ENCODE measurements at places on chromosomes 5 and 9.

DNA sequence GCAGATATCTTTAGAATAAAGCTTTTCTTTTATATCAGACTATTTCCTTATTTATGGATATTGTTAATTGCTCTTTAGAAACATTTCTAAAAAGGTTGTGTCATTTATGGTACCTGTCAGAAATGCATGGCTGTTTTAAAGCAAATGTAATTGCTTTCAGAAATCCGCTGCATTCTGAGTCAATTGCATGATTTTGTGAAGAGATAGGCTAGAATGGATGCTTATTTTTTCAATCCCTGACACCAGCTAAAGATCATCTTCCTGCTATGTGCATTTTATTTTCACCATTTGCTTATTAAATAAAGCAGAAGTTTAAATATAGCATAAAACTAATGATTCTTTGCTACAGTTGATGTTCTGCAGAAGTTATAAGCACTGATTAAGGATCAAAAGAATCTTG is 170.2 kb upstream of the C9orf72 start:
- no peak for DNase-seq

- no peak for DNase-seq
Observed at GRCh38 chr9:36074870-36075532, 38.3 kb downstream of the RECK start.

GRCh38 chr5:167284222-167284890 is 1007.1 kb upstream of the WWC1 start:
- DNase-seq = no peak

GRCh38 chr9:1535051-1535450 is 480.1 kb upstream of the SMARCA2 start:
- no peak for DNase-seq

- DNase-seq = peak; percentile 18
Observed at GRCh38 chr5:57175551-57176309, 1.9 kb downstream of the GPBP1 start.

- no peak for DNase-seq
Observed at GRCh38 chr5:80577707-80578106, 7.6 kb upstream of the ANKRD34B start.

- DNase-seq = no peak
Observed at GRCh38 chr5:53151713-53152458, 42.3 kb upstream of the MOCS2 start.

- DNase-seq = no peak
Observed at GRCh38 chr9:20929276-20929675, 102.2 kb downstream of the HACD4 start.

- DNase-seq = no peak
Observed at GRCh38 chr5:110055302-110055701, 365.6 kb downstream of the MAN2A1 start.

- DNase-seq = no peak
Observed at GRCh38 chr5:98179791-98180755, 593.4 kb upstream of the RGMB start.

- DNase-seq = no peak
Observed at GRCh38 chr5:141338538-141339306, at the start of gene PCDHGA2. PCDHGA2 (plus strand) TSS chr5:141338760.

- no peak for DNase-seq
Observed at GRCh38 chr5:154138701-154139100, 51.8 kb upstream of the GALNT10 start.

DNA sequence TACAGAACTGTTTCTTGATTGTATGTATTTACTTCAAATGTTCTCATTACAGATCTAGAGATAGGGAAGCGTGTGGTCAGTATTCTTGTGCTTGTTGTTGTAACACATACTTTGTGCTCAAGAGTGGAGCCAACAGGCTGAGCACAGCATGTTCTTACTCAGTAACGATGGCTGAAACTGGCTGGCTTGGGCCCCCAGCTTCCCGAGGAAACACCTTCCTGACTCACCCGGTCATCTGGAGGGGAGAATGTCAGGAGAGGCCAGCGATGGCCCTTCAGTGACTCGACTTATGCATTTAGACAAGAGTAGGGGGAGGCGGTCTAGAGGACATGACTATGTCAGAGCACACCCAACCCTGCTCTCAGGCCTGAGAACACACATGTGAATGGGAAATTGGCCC is 25.6 kb downstream of the ZNF474 start:
- DNase-seq = no peak

DNA sequence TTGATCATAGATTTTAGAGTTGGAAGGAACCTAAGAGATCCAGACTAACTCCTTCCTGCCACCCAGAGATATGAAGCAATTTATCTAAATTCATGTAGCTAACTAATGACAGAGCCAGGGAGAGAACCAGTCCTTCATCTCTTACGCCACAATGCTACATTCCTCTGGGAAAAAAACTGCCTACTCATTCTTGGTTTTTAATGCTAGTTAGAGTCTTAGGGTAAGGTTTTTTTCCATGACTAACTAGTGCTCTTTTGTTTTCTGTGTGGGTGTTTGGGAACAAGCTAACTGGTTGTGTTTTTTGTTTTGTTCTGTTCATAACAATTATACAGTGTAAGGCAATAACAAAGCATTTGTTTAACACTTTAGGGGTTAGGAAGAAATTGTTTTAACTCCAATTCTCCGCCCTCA is 52.4 kb downstream of the SLC44A1 start:
- no peak for DNase-seq

- DNase-seq = no peak
Observed at GRCh38 chr9:128033609-128034008, 33.5 kb downstream of the NAIF1 start.

- DNase-seq = no peak
Observed at GRCh38 chr5:61783481-61783880, 451.4 kb downstream of the ZSWIM6 start.

GRCh38 chr9:93949694-93950449 is 5.3 kb downstream of the BARX1 start:
- DNase-seq = no peak

DNA sequence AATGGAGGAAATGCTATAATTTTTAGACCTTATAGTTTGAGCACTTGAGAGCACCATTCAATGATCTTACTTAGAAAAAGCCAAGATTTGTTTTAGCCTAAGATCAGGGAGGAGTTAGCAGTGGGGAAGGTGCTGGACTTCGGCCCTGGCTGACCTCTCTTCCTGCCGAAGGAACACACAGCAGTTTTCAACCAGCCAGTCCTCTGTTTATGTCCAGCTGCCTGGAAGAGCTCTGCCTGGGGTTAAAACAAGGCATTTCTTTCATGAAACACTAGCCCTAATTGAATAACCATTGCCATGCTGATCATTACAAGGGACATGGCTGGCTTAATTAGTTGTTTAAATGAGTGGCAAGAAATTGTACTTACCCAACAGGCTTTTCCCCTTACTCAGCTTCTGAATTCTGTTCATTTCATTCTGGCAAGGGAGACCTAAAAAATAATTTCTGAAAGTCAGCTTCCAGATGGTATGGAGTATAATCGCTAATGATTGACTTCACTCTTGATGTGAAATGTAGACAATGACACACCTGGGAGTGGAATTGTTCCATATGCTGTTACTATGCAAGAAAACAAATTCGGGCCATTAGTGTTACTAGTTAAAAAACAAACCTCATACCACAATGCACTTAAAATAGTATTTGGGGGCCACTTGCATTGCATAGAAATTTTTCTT is 514.2 kb downstream of the SPOCK1 start:
- DNase-seq = no peak

GRCh38 chr9:18666348-18666747 is 192.4 kb downstream of the ADAMTSL1 start:
- no peak for DNase-seq

DNA sequence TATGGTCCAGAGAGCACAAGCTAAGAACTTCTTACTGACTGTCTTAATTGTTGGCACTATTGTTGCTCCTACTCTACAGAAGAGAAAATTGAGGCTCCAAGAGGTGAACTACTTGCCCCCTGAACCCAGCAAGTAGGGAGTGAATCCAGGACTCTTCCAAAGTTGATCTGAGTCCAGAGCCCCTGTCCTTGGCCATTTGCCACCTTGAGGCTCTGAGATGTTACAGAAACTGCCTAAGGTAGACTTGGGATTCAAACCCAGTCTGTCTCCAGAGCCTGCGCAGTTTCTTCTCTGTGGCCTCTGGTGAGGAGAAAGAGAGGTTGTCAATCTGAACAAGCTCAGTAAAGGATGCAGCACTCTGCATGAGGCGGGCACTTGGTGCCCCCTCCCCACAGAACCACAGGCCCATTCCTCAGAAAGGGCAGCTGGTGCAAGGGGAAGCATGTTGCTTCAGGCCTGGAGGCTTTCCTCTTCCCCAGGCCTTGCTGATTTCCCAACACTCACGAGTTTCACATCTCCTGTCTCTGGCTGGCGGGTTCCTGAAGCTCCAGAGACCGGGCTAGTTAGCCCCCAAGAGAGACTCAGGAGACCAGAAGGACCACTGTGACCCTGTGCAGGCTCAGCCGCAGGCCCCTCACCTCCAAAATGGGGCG is 2.9 kb upstream of the LCP2 start:
- no peak for DNase-seq

DNA sequence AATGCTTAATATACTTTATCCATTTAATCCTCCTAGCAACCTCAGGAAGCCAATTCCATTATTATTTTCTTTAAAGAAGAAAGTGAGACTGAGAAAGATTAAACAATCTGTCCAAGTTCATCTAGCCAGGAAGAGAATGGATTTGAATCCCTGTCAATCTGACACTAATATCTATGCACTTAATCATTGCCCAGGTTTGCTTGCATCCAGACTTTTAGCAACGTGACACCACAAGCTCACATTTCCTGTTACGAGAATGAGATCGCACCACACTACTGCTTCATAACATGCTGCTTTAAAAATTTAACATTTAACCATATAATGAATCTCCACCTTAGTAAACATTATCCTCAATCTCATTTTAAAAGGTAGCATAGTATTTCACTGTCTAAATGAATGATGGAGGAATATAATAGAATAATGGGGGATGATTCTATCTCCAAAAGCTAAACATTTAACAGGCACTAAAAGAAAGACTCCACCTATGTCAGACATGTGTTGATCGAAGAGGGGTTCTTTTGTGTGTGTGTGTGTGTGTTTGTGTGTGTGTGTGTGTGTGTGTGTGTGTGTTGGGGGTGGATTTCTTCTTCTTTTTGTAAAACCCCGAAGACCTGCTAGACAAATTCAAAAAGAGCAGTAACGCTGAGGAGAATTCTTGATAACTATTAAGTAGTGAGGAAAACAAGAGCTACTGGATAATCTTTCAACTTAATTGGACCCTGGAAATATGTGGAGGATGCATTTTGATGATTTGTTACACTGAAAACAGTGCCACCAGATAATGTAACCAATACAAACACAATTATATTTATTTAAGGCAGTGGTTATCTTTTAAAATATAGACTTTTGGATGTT is 138.7 kb upstream of the NR3C1 start:
- DNase-seq = no peak

GRCh38 chr5:34599471-34600117 is 56.5 kb upstream of the RAI14 start:
- no peak for DNase-seq

DNA sequence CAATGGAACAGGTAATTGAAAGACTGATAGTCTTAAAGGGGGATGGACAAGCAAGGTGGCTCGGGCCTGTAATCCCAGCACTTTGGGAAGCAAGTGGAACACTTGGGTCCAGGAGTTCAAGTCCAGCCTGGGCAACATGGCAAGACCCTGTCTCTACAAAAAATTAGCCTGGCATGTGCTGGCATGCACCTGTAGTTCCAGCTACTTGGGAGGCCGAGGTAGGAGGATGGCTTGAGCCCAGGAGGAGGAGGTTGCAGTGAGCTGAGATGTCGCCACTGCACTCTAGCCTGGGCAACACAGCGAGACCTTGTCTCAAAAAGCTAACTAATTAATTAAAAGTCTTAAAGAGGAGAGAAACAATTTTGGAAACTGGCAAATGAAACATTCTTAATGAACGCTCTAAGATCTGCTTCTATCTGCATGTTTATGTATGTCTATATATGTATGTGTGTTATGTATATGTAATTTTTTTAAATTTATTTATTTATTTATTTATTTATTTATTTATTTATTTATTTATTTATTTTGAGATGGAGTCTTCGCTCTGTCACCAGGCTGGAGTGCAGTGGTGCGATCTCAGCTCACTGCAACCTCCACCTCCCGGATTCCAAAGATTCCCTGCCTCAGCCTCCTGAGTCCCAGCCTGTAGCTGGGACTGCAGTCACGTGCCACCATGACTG is 80.6 kb downstream of the SFXN1 start:
- no peak for DNase-seq

DNA sequence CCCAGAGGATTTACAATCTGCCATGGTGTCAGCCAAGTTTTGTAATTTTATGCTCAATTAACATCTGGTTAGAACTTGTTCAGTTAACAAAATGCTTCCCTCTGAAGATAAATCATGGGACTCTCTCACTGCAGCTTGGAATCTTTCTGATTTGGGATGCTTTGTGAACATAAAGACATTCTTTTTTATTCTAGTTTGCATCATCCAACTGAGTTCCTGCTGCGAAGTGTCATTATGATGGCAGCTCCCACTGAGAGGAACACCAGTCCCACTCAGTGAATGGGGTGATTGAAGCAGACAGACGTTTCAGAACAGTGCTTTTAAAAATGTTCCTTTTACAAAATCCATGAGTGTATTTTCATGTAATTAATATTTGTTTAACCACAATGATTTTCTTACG is 863.8 kb downstream of the TLE4 start:
- no peak for DNase-seq

DNA sequence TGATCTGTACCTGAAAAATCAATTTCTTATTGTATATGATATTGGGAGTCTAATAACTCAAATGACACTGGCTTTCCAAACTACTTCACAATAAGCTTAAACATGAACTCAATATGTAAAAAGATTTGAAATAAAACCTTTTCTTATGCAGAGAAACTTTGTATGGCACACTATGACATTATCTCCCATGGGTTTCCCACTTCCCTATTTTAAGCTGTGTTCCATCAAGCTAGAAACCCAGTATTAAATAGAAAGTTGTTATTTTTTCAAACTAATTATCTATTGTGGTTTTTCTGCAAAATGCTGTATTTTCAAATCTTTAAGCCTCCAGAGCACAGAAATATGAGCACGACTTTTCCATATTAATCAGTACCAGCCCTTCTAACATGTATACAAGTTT is 174.7 kb downstream of the NFIB start:
- DNase-seq = no peak

DNA sequence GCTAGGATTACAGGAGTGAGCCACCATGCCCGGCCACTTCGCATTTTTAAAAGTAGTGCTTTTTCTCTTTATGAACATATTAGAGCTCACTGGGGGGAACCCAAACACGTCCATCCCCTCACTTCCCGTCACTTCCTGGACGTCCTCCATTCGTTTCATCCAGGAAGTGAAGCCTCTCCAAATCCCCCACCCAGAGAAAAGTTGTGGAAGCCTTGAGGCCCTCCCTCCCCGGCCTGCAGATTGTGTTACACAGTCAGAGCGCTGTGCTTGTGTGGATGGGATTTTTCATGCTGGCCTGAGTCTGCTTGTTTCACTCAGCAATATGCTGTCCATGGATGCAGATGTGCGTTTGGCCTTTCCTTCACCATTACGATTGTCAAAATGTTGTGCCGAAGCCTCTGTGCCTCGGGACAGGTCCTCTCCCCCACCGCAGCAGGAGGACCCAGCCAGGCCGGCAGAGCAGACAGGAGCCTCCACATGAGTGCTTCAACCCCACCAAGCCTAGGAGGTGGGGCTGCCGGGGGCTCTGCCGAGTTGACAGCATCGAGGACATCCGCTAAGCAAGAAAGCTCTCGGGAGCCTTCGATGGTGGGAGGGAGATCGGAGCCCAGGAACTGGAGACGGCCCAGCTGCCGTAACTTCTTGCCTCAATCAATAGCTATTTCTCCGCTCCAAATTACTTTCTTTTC is 121.6 kb upstream of the PPP1R26 start:
- no peak for DNase-seq

All from effector memory CD4-positive, alpha-beta T cell (primary cell).